ENCODE measurements at places on chromosomes 6 and 20.

DNA sequence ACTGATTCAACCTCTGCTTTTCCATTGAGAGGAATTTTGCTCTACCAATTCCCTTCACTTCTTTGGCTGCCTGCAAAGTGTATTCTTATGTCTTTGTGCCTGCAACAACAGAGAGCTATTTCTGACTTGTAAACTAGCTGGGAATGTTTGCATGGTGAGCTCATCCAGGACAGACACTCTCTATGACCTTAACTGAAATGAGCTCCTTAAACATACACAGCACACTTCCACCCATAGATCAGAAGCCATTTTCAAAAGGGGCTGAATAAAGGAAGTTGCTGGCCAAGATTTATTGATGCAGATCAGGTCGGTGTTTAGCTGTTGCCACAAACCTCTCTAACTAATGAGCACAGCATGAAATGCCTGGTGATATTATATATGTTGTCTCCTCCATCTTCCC lies 377.7 kb downstream of the BTBD9 start:
- peak; percentile 27 for DNase-seq

DNA sequence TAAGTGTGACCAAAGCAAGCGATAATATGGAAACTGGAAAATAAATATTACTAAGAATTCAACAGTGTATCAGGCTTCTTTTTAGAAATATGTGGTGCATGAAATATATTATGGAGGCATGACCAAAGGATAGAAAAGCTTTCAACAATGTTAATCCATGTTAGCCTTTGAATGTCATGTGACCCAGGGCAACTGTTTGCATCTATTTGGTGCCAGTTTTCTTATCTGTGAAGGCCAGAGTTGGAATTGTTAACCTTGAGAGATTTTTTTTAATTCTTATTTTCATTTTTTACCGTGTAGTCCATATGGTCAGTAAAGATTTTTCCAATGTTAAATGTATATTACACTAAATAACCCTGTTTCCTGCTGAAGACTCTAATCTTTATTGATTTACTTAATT lies 411.1 kb downstream of the BCKDHB start:
- DNase-seq: no peak

- peak; percentile 37 for DNase-seq
Observed at GRCh38 chr6:131952886-131953509, 1.8 kb upstream of the CCN2 start.

- no peak for DNase-seq
Observed at GRCh38 chr6:21710908-21711627, 117.5 kb downstream of the SOX4 start.

DNA sequence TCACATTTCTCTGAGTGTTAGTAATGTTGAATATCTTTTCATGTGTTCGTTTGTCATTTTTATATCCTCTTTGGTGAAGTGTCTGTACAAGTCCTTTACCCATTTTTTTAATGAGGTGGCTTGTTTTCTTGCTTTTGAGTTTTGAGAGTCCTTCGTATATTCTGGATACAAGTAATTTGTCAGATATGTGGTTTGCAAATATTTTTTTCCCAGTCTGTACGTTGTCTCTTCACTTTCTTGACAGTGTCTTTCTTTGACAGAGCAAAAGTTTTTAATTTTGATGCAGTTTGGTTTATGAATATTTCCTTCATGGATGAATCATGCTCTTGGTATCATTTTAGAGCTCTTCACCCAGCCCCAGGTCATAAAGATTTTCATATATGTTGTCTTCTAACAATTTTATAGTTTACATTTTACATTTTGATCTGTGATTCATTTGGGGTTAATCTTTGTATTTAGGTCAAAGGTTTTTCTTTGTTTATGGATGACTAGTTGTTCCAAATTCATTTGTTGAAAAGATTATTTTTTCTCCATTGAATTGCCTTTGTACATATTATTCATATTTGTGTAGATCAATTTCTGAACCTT lies 152.5 kb downstream of the MRPL14 start:
- DNase-seq: no peak

DNA sequence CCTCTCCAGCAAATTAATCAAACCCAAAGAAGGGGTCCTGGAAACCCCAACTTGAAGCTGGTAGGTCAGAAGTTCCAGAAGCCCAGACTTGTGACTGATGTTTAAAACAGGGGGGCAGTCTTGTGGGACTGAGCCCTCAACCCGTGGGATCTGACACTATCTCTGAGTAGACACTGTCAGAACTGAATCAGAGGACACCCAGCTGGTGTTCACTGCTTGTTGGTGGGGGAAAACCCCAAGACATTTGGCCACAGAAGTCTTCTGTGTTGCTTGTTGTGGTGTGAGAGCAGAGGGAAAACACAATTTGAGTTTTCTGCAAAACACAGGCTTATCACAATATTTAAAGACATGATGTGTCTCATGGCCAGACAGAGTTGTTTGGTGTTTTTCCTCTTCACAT lies 29.9 kb downstream of the KIF13A start:
- no peak for DNase-seq

GRCh38 chr6:88952065-88952704 lies 11.2 kb downstream of the RNGTT start:
- DNase-seq: no peak

DNA sequence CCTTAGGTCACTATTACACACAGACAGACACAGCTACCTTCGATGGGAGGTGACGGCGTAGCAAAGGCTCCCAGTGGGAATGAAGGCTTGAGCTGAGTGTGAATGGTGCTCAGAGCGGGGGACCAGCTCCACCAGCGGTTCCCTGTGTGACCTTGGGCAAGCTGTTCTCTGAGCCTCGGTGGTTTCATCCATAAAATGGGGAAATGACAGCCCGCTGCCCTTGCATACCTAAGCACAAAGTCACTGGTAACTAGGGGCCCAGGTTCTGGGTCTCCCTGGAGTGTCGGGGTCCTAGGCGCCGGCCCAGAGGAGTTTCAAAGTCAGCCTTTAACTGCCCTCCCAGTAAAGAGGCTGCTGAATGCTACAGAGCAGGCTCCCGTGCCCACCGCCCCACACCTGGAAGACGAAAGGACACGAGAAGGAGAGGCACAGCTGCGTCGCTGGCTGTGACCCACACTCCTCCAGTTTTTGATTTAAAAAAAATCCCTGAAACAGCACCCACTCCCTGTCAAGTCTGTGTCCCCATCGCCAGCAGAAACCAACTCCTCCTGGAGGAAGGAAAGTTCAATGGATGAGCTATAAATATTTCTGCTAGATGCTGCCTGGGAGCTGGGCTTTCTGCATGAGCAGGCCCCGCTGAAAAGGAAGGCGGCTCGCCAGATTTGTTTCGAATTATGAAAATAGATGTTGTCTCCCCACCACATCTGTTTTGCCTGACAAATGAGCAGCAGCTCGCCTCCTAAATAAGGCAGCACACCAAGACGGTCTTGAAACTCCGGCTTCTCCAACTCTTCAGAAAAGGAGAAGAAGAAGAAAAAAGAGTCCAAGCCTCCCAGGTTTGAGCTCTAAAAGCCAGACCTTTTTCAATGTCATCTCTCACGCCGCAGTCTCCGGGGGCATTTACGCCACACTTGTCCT lies 27.4 kb downstream of the PMEPA1 start:
- no peak for DNase-seq

All from iPS-NIHi11 (cell line).